ENCODE measurements at places on chromosomes 16 and 17.

DNA sequence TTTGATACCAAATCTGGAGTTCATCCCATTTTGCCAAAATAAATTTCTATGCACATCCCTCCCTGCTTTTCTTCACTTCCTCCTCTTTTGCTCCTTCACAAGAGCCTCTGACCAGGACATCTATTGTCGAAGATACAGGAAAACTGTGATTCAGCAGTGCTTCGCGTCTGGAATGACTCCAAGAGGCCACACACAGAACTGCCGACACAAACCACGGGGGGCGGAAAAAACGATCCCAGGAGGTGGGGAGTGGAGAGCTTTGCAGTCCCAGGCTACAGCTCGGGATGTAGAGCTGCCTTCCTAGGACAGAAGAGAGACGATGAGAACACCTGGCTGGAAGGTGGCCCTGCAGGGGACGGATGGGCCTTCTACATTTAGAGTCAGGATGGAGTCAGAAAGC is 102.8 kb downstream of the XYLT1 start:
- peak; percentile 44 for DNase-seq

GRCh38 chr16:19896951-19897350 is 12.3 kb upstream of the GPRC5B start:
- no peak for DNase-seq

DNA sequence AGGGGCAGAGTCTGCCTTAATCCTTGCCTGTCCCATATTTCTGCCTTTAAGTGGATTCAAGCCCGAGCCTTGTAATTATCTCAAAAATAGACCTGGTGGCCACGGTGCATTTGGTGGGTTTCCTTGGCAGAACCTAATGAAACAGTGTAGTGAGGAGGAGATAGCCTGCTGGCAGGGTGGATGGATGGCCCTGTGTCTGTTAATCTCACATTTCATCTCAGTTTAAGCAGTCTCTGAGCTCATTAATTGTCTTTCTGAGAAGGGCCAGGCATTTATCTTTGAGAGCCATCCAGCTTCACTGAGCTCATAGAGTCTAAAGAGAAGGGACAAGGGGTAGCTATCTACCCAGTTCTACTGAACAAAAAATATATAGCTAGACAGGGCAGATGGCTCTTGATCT is 364.0 kb upstream of the EEF2KMT start:
- DNase-seq, result no peak

DNA sequence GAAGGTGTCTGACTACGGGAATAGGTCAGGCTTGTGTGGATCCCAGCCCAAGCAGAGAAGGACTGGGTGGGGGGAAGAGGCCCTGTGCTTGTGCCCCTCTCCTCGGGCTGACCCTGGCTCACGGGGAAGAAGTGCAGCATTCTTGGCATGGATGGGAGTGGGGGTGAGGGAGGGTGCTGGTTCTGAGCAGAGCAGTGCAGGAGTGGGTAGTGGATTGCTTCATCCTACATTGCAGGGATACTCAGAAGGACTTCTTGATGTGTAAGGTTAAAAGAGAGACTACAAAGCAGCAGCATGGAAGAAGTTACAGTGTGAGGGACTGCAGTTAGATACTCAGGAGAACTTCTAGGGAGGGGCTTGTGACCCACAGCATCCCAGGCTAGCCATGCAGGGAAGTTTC is 2.1 kb downstream of the ARHGAP23 start:
- no peak for DNase-seq

DNA sequence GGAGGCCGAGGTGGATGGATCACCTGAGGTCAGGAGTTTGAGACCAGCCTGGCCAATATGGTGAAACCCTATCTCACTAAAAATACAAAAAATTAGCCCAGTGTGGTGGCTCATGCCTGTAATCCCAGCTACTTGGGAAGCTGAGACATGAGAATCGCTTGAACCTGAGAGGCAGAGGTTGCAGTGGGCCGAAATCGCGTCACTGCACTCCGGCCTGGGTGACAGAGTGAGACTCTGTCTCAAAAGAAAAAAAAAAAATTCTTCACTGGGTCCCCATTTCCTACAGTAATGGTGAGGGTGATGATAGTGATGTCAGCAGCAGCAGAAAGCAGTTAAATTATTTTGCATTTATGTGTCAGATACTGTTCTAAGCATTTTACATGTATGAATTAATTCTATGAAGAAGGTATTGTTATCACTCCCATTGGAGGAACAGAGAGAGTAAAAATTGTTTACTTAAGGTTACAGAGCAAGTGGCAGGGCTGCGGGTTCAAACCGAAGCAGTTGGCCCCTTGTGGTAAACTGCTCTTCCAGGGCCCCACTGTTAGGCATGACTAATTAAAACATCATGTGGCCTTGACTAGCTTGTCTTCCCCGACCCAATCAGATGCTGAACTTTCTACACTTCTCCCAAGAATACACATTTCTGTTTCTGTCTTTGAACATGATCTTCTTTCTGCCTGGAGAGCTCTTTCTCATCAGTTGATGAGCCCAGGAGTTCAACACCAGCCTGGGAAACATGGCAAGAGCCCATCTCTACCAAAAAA is 45.8 kb downstream of the STAT3 start:
- no peak for DNase-seq

DNA sequence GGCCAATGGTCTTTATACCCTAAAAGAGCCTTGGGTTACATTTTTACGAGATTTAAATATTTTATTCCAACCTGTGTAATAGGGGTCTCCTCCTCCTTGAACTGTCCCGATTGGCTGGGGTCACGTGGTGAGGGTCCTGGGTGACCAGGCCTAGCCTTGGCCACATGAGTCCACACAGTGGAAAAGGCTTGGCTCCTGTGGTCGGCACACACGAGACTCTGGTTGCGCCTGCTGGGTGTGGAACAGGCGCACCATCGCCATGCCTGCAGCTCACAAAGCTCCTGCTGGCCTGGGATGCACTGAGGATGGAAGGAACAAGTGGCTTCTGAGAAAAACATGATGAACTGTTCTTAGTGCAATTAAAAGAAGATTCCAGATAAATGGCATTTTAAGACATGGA is 103.9 kb upstream of the ZNF750 start:
- no peak for DNase-seq

- no peak for DNase-seq
Measured at GRCh38 chr17:44627513-44628242, 28.6 kb upstream of the MEIOC start.

DNA sequence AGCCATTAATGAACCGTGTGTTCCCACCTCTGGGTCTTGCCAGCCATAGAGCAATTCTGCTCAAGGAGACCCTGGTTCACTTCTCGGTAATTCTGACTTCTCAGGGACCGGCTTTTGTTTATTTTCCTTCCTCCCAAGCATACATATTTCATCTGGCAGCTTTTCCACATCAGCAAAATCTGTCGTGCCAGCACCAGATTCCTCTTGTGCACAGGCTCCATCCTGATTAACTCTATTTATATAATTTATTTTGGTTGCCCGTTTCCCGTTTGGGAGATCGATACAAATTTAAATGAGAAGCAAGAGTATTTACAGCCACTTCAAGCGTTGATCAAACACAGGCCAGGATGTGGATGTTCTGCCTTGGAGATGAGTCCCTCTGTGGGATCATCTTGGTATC is 161.9 kb upstream of the XYLT1 start:
- no peak for DNase-seq

GRCh38 chr16:49851468-49851787 is 4.5 kb downstream of the ZNF423 start:
- no peak for DNase-seq

- no peak for DNase-seq
Measured at GRCh38 chr16:79283578-79283977, 317.0 kb downstream of the MAF start.

DNA sequence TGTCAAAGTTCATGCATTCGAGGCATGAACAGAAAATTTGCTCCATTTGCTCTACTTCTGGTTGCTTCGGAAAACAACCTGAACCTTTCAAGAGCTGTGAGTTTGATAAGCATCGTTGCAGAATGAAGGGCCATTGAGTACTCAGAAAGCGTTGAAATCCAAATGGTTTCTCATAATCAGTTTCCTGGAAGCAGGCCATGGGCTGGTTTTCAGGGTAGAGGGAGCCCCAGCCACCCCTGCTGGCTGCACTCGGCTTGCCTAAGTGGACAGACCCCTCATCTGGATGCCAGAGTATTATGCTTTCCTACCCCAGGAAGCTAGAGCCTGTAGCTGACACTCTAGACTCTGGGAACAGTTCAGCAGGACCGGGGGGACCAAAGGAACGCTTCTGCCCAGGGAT is 24.4 kb downstream of the SCNN1G start:
- no peak for DNase-seq

DNA sequence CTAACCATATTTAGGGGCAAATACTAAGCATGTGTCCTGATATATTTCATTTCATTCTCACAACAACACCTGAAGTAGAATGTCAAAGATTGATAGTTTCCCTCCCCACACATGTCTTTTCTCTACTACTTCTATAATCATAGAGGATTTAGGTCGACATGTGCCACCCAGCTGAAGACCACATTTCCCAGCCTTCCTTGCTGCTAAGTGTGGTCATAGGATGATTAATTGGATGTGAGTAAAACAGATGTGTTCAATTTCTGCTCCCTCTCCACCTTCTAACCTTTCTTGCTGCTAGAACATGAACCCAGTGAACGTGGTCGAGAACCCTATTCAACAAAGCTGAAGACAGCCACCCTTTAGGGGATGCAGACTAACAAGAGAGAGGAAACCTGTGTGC is 18.8 kb upstream of the HLF start:
- no peak for DNase-seq

DNA sequence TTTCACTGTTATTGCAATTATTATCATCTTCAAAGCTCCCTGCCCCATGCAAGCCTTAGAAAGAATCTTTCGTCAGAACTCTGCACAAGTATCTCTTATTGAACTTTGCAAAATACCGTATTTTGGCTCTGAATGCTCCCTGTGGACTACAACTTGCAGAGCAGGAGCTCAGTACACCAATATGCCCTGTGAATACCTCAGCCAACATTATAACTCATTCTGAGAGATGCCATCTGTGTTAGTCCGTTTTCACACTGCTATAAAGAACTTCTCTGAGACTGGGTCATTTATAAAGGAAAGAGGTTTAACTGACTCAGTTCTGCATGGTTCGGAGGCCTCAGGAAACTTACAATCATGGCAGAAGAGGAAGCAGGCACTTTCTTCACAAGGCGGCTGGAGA is 87.2 kb upstream of the XYLT1 start:
- no peak for DNase-seq

DNA sequence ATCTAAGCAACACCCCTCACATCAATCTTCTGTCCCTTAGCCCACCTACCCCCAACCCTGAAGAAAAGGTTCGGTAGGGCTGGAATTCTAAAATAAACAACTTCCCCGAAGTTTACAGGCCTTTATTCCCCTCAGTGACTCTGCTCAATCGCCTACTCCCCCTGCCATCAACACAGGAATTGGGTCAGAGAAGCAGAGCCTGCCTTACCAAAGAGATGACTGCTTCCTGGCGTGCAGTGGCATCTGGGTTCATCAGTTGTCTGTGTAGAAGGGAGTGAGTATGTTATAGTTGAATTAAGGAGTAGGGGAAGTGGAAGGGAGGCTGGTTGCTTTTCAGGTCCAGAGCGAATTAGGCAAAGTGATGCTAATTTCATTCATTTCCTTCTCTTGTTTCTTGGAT is 12.7 kb downstream of the HEATR9 start:
- no peak for DNase-seq

DNA sequence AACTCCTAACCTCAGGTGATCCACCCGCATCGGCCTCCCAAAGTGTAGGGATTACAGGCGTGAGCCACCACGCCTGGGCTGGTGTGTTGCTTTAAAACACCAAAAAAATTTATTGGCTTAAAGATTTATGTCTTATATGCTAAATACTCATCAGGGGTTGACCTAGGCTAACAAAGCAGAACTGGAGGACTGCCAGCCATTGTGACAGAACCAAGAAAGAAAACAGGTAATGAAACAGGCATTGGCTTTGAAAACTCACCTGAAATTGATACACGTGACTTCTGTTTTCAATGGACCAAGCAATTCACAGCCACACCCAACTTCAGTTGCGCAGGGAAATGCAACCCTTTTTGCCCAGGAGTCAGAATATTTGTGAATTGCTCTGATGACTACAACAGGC is 4.9 kb upstream of the PHAF1 start:
- no peak for DNase-seq

DNA sequence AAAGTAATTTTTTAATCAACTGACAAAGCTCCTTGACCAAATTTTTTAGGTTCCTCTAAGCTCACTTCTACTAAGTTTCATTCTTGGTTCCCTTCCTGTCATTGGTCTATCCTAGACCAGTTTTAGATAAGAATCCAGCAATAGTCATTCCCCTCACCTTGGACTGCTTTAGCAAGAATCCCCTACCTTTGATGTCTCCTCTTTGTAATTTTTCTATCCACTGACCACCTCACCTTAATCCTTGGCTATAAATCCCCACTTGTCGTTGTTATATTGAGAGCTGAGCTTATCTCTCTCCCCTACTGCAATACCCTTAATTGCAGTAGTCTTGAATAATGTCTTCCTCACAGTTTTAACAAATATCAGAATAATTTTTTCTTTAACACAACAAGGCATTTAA is 107.2 kb downstream of the USP32 start:
- no peak for DNase-seq

- no peak for DNase-seq
Measured at GRCh38 chr16:2533912-2534311, 2.7 kb upstream of the CEMP1 start.

- DNase-seq, result no peak
Measured at GRCh38 chr17:59620064-59620359, 317 bp downstream of the CLTC start.

GRCh38 chr17:9817086-9817485 is 4.8 kb downstream of the GSG1L2 start:
- no peak for DNase-seq

DNA sequence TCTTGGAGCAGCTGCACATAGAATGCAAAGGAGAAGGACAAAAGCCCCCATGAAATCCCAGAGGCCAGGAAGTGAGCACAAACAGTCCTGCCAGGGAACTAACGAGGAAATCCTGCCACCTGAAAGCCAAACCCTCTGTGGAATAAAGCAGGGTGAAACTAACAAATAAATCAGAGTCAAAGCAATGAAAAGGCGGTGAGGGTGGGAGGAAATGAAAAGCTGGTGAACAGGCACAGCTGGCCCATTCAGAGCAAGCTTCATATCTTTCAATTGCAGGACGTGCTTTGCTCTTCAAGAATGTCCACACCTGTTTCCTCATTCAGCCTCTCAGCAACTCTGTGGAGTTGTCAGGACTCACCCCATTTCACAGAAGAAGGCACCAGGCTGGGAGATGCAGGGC is 108.1 kb downstream of the ABCC12 start:
- no peak for DNase-seq

- no peak for DNase-seq
Measured at GRCh38 chr16:8943001-8943763, 20.5 kb downstream of the USP7 start.

DNA sequence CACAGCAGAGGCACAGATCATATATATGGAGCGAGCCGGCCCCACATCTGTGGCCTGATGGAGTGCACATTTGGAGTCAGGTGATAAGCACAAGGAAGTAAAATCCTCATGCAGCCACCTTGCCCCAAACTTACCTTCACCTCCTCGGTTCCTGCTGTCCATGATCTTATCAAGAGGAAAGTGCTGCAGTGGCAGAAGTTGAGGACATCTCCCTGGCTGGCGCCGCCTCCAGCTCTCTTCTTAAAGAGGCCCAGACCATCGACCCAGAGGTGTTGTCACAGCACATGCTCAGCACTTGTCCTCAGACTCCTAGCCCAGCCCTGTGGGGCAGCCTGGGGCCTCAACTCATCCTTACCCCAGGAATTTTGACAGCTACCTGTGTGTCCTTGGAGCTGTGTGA is 212.5 kb downstream of the CCDC182 start:
- no peak for DNase-seq
